Thymus (tissue), 14 donors: ENCODE measurements at places on chromosomes 5 and 9.

DNA sequence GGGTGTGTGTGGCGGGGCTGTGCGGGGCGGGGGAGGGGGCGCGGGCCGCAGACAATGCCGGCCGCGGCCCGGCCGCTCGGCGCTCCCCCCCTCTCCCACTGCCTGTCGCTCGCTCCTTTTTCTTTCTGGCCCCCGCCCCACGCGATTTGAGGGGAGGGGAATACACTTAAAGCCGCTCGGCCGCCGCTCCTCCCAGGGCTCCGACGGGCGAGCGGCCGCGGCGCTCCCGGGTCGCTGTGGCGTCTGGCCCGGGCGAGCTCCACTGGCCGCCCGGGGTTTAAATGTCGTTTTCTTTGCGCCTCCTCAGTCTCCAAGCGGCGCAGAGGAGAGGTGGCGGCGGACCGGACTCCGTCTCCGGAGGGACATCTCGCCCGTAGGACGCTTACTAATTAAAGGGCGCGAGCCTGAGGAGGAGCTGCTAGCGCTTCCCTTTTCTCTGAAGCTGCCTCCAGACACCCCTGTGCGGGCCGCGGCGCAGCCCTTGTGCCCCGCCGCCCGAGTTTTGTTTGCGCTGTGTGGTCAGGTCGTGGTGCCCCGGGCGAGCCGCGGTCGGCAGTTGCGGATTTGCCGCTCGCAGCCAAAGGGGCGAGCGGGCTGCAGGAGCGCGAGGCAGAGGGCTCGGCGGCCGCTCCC is 1.4 kb downstream of the ZSWIM6 start:
- H3K4me1 ChIP-seq, result peaks cover 16% of the 10 kb centered on the region
- no peaks in the 10 kb centered on the region for H3K36me3 ChIP-seq
- peaks cover 53% of the 10 kb centered on the region for H3K27me3 ChIP-seq
- peak overlapping the region; percentile 68 for H3K4me3 ChIP-seq

GRCh38 chr9:38000332-38000731 is 68.7 kb downstream of the SHB start:
- no peaks in the 10 kb centered on the region for H3K36me3 ChIP-seq
- no peak for DNase-seq
- H3K27ac ChIP-seq, result no peak overlapping the region

GRCh38 chr5:8349855-8350254 is 480.9 kb downstream of the MTRR start:
- H3K36me3 ChIP-seq, result no peaks in the 10 kb centered on the region
- no peak overlapping the region for H3K4me3 ChIP-seq
- no peak overlapping the region for H3K27ac ChIP-seq
- H3K27me3 ChIP-seq, result no peaks in the 10 kb centered on the region
- DNase-seq, result no peak
- no peaks in the 10 kb centered on the region for H3K4me1 ChIP-seq

DNA sequence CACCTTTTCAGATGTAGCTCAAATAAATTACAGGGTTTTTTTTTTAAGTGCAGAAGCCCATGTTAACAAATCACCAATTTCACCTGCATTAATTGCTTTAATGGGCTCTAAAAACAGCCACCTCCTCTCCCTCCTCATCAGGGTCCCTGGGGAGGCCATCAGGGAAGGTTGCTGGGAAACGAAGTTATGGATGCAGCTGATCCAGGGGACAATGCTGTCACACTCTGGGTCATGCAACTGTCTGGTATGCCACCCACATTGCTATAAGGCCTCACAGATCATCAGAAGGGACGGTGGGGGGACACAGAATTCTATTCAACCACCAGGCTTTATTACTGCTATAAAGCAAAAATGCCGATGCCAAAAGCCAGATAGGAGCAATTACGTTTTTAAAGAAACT is 9.3 kb downstream of the WHRN start:
- no peak overlapping the region for H3K27ac ChIP-seq
- no peak for DNase-seq
- no peak overlapping the region for H3K4me3 ChIP-seq
- peaks cover 52% of the 10 kb centered on the region for H3K27me3 ChIP-seq

GRCh38 chr5:172426086-172426485 is 28.2 kb downstream of the SH3PXD2B start:
- H3K27ac ChIP-seq, result no peak overlapping the region
- no peak overlapping the region for H3K4me3 ChIP-seq
- no peak for DNase-seq
- no peaks in the 10 kb centered on the region for H3K27me3 ChIP-seq

GRCh38 chr9:85332487-85332886 is 409.3 kb downstream of the AGTPBP1 start:
- H3K27ac ChIP-seq, result no peak overlapping the region
- no peak overlapping the region for H3K4me3 ChIP-seq
- H3K27me3 ChIP-seq, result no peaks in the 10 kb centered on the region
- no peaks in the 10 kb centered on the region for H3K4me1 ChIP-seq
- no peak for DNase-seq
- no peaks in the 10 kb centered on the region for H3K36me3 ChIP-seq

DNA sequence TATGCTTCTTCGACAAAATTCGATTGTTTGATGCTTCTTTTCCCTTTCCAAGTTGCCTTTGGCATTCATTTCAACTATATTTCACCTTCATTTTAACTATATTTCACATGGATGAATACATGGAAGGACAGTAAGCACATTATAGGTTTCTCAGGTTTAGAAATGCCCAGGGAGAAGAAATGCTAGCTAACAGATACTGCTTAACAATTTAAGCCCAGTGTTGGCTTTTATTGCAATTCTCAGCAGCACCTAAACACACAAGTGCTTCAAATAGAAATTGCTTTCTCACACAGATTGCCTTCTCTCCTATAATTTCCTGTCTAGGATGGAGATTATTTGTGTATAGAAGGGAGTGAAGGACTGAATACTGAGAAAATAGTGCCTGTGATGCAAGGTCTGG is 30.2 kb upstream of the SMC5 start:
- H3K4me1 ChIP-seq, result no peaks in the 10 kb centered on the region
- no peak overlapping the region for H3K27ac ChIP-seq
- DNase-seq, result no peak
- no peaks in the 10 kb centered on the region for H3K27me3 ChIP-seq

DNA sequence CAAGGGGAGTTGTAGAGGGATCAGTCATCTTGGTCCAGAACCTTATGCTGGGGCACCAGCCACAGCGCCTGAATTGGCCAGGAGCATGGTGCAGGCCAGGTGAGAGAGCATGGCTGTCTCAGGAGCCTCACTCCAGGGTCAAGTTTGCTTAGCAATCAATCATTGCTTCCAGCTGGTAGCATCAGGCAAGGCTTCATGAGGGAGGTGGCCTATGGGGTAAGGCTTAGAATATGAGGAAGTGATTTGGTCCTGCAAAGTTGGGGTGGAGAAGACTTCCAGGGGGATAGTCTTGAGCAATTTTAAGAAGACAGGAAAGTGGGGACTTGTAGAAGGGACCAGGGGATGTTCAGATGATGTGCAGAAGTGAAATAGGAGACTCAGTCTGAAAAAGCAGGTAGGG is 53.9 kb upstream of the PITX1 start:
- no peak for DNase-seq
- no peak overlapping the region for H3K27ac ChIP-seq
- peaks cover 8% of the 10 kb centered on the region for H3K27me3 ChIP-seq

DNA sequence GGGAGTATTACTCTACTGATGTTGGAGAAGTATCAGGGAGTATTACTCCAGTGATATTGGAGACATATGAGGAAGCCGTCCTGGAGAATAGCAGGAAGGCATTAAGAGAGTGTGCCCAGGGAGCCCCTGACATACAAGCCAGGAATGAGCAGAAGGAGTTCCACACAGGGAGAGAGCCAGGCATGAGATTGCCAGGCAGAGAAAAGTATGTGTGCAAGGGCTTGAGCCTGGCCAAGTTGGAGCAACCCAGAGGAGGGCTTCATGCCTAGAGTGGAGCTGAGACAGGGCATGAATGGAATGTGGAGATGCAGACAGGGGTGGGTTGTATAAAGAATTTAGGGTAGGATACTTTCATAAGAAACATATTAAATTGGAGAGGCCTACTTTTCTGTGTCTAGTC is 213.8 kb downstream of the ADCY2 start:
- no peaks in the 10 kb centered on the region for H3K36me3 ChIP-seq
- H3K27me3 ChIP-seq, result no peaks in the 10 kb centered on the region
- no peak overlapping the region for H3K27ac ChIP-seq
- no peak overlapping the region for H3K4me3 ChIP-seq
- no peaks in the 10 kb centered on the region for H3K4me1 ChIP-seq
- no peak for DNase-seq

DNA sequence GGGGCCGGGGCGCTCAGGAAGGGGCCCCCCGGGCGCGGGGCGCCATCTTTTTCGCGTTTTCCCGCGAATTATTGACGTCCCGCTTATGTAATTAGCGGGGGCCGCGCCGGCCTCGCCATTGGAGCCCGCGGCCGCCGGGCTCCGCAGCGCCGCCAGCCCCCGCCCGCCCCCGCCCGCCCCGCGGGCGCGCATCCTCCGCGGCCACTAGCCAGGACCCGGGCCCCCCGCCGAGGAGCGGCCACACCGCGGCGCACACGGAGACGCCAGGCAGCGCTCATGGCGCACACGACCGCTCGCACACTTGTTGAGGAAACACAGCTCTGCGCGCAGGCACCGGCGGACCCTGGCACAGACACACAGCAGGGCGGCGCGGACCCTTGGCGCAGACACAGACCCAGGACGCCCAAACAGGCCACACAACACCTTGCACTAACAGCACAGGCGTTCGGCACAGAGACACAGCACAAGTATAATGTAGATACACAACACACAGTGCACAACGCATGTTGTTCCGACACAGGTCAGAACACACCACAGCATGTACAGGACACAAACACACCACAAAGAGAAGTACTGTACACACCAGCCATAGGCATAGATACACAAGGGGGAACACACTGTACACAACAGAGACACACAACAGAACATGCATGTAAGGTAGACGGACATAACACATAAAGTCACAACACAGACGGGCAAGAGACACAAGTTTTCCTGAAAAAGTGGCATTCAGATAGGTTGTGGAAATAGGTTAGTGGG is 467 bp upstream of the PHF19 start:
- peaks cover 27% of the 10 kb centered on the region for H3K36me3 ChIP-seq
- peak overlapping the region; percentile 77 for H3K4me3 ChIP-seq
- H3K27me3 ChIP-seq, result no peaks in the 10 kb centered on the region
- peak overlapping the region; percentile 99 for H3K27ac ChIP-seq

- H3K27ac ChIP-seq, result no peak overlapping the region
- H3K27me3 ChIP-seq, result no peaks in the 10 kb centered on the region
- peak; percentile 15 for DNase-seq
- H3K4me3 ChIP-seq, result no peak overlapping the region
Observed at GRCh38 chr9:79695531-79696175, 123.9 kb downstream of the TLE4 start.

DNA sequence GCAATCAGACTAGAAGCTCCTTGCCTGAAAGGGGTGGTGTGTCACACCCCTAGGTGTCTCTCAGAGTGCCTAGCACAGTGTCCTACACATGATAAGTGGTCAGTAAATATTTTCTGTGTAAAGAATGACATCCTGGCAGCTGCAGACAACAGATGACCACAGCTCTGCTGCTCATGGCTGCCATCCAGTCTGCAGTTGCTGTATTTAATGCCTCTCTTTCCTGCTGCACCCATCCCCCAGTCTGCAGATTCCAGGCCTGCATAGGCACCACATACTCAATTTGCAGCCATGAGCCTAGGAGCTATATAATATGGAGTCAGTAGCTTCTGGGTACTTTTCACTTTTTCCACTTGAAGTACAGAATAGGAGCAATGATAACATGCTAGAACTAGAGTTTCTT is 94.9 kb upstream of the NR4A3 start:
- no peak overlapping the region for H3K27ac ChIP-seq
- no peak overlapping the region for H3K4me3 ChIP-seq
- no peak for DNase-seq
- no peaks in the 10 kb centered on the region for H3K36me3 ChIP-seq
- H3K27me3 ChIP-seq, result no peaks in the 10 kb centered on the region

- no peak for DNase-seq
- H3K27ac ChIP-seq, result no peak overlapping the region
- H3K27me3 ChIP-seq, result no peaks in the 10 kb centered on the region
- H3K36me3 ChIP-seq, result no peaks in the 10 kb centered on the region
Observed at GRCh38 chr5:9447691-9448090, 98.2 kb downstream of the SEMA5A start.

GRCh38 chr5:82513738-82514137 is 235.6 kb upstream of the RPS23 start:
- H3K4me1 ChIP-seq, result no peaks in the 10 kb centered on the region
- H3K27ac ChIP-seq, result no peak overlapping the region
- H3K36me3 ChIP-seq, result no peaks in the 10 kb centered on the region
